ENCODE measurements at places on chromosomes 12 and 14. TPM values are rescaled to one million over a fixed set of nuclear protein-coding genes. Genes with fewer than 3 reads are reported as not detected.

Gene DEGS2
- under 0.01 TPM for total RNA-seq

Gene KCNC2
- total RNA-seq, result not detected

Gene RFX4
- total RNA-seq, result not detected

Gene TMEM119
- 16.1 TPM for total RNA-seq

Gene TRHDE
- not detected for total RNA-seq
